ENCODE measurements at places on chromosomes 12 and 14.

GRCh38 chr14:80714474-80714873 lies 227.1 kb downstream of the CEP128 start:
- no peak for DNase-seq

DNA sequence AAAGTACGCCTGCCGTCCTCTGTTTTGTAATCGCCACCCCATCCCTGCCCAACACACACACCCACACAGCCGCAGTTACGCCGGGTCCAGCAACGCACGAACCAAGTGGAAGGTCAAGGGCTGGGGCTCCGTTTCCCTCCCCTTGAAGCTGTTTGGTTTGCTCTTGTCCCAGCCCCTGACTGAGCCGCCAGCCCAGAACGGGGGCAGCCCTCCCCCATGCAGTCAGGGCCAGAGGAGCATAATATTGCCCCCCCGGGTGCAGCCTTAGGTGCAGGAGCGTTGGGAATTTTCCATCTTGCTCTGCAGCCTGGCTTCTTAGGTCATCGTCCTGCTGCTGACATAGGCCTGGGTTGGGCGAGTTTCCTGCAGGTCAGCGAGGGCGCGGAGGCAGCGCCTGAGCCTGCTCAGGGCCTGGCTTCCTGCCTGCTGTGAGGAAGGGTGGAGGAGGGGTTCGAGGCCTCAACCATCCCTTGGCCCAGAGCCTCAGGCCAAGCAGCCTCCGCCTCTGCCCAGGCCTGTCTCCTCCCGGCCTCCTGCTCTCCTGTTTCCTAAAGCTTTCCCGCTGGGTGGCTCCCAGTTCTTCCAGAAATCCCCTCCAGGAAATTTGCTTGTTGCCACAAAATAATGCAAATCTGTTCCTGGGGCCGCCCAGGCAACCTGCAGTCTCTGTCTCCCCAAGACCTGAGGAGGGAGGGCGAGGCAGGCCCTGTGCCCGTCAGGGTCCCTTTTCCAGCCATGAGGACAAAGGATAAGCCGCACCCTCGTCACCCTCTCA lies 44.5 kb downstream of the PSMA6 start:
- DNase-seq: no peak

DNA sequence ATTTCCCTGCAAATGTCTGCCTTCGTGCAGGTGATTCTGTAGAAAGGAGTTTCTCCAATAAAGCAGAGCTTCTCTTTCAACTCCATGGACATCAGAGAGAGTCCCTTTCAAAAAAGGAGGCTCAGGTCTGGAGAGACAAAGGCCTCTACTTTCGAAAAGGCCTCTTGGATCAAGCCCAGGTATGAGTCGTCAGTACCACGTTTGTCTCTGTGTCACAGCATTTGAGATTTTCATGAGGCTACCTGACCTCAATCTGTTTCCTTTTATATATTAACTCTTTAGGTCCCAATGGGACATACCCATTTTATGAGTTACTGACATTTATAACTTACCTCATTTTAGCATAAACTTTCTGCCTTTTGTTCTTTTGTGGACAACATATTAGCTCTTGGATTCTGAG lies 290.8 kb downstream of the RPAP3 start:
- DNase-seq: no peak

DNA sequence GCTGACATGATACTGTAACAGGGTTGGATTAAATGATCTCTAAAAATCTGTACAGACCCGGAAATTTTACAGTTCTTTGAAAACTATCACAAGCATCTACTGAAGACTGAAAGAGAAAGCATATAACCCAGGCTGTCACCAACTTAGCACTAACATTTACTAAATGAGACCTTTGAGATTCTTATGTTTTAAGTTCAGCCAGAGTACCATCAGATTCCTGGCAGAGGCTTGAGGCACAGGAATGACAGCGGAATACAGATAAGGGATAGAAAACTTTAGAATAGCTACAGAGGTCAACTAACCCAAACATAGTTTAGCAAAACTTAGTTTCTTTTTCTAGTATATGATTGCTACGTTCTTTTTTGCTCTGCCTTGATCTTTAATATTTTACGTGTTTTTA lies 91.6 kb upstream of the FERMT2 start:
- no peak for DNase-seq
